ENCODE measurements at places on chromosomes 13 and 19. TPM values are rescaled to one million over a fixed set of nuclear protein-coding genes. Genes with fewer than 3 reads are reported as not detected.

Gene ZNF776
- total RNA-seq, result 20.0 TPM

Gene ANKRD10
- 130 TPM for total RNA-seq

Gene KLF1
- under 0.01 TPM for total RNA-seq

DNA sequence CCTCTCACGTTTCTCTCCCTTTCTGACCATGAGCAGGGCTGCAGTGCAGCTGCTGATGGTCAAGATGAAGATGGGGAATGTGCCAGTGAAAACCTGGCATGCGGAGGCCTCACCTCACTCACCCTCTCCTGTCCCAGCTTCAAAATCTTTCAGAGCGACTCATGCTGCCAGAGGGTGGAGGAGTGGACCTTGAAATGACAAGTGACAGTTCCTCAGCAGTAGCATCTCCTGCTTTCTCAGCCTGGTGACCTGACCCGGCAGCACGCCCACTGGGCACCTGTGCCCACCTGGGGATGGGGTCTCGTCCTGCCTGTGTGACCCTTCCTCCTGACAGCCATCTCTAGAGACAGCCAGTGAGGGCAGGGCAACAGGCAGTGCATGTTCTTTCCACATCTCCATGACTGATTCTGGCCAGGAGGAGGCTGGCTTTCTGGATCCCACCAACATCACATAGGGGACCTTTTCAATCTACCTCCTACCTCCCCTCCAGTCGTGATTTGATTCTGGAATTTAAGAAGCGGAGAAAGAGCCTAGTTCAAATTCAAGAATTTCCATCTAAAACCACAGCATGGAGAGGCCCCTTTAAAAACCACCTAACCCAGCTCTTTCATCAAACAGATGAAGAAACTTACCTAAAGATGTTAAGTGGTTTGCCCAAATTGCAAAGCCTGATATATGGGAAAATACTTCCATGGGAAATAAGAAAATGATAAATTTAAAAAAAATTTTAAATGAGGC is 45.8 kb downstream of the RFX2 start:
- no peak overlapping the region for H3K4me3 ChIP-seq
- no peaks in the 10 kb centered on the region for H3K36me3 ChIP-seq
- peaks cover 14% of the 10 kb centered on the region for H3K4me1 ChIP-seq

DNA sequence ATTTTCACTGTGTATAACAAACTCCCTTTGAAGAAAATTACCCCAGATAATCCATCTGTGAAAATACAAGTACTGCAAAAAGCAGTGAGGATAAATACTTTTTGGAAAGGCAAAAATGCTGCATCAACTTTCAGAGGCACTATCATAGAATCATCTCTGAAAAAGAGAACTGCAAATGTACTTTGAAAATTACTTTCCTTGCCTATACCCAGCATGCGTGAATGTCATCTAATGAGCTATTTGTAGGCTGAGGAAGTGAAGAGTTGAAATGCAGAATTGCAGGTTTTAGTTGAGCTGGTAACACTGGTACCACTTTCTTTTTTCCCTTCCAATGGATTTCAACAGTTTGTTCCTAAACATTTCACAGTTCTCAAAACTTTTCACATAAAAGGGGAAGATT is 196.7 kb downstream of the TBC1D4 start:
- no peak overlapping the region for H3K27ac ChIP-seq
- no peak overlapping the region for H3K4me3 ChIP-seq
- H3K27me3 ChIP-seq, result no peaks in the 10 kb centered on the region
- DNase-seq, result no peak

DNA sequence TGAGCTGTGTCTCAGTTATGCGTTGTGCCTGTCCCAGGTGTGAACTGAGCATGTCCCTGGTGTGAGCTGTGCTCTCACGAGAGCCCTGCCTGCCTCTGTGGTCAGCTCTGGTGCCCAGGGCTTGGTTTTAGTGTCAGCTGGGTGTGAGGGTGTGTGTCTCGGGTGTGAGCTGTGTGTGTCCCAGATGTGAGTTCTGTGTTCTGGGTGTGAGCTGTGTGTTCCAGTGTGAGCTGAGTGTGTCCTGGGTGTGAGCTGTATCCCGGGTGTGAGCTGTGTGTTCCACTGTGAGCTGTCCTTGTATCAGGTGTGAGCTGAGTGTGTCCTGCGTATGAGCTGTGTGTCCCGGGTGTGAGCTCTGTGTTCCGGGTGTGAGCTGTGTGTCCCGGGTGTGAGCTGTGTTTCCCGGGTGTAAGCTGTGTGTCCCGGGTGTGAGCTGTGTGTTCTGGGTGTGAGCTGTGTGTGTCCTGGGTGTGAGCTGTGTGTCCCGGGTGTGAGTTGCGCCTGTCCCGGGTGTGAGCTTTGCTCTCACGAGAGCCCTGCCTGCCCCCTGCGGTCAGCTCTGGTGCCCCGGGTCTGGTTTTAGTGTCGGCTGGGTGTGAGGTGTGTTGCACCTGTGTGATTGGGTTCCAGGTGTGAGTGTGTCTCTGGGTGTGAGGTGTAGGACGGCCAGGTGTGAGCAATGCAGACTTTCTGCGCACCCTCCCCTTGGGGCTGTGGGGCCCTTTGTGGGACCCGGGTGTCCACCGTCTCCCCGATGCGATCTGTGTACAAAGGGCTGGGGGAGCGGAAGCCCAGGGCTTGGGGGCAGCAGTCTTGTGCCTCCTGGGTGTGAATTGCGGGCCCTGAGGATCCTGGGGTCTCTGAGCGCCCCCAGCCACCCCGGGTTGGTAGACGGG is 7.1 kb upstream of the PEAK3 start:
- peaks cover 36% of the 10 kb centered on the region for H3K27me3 ChIP-seq
- H3K27ac ChIP-seq, result no peak overlapping the region
- peaks cover 2% of the 10 kb centered on the region for H3K4me1 ChIP-seq
- DNase-seq, result no peak
- no peaks in the 10 kb centered on the region for H3K36me3 ChIP-seq
- no peak overlapping the region for H3K4me3 ChIP-seq

GRCh38 chr19:55246462-55247451 is 12.1 kb downstream of the PPP6R1 start:
- no peaks in the 10 kb centered on the region for H3K27me3 ChIP-seq
- no peaks in the 10 kb centered on the region for H3K4me1 ChIP-seq
- H3K27ac ChIP-seq, result no peak overlapping the region
- no peak for DNase-seq
